ENCODE measurements at places on chromosomes 3 and 15.

- DNase-seq, result no peak
Measured at GRCh38 chr3:107106316-107106715, 270.9 kb upstream of the CCDC54 start.

- no peak for DNase-seq
Measured at GRCh38 chr15:58549013-58549784, 117.4 kb downstream of the LIPC start.

GRCh38 chr15:60682615-60683014, 203.7 kb upstream of the ICE2 start:
- DNase-seq, result no peak

DNA sequence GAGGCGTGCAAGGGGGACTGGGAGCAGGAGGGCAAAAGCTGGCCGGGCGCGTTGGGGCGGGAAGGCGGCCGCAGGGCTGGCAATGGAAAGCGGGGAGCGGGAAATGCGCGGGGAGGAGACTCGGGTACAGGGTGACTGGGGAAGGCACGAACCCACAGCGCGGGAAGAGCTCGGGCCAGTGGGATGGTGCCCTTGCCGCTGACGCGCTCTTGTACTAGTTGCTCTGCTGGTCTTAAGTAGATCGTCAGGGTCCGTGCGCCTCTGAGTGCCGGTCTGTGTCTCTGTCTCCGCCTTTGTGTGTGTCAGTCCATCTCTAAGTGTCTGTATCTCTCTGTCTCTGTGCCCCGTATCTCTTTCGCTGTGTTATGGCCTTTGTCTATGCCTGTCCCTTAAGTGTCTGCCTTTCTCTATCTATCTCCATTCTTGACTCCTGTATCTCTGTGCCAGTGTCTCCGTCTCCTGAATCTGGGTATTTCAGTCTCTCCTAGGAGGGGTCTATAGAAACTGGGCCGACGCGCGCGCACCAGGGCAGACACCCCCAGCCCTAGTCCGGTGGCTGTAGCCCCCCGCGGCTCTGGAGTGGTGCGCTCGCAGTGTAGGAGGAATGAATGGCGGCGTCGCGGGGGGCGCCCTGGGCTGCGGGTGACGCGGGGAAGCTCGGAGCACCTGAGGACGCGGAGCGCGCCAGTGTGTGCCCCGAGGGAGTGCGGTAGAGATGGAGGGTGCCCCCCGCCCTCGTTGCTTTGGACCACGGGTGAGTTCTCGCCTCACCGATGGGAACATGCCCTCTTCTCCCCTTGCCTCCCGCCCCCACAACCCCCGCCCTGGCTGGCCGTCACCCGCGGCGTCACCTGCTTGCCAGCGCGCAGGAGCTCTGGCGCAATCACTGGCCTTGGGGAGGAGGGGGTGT, 756 bp upstream of the CAMK2N2 start:
- DNase-seq, result no peak

- no peak for DNase-seq
Measured at GRCh38 chr3:46893763-46894162, 16.2 kb downstream of the PTH1R start.

DNA sequence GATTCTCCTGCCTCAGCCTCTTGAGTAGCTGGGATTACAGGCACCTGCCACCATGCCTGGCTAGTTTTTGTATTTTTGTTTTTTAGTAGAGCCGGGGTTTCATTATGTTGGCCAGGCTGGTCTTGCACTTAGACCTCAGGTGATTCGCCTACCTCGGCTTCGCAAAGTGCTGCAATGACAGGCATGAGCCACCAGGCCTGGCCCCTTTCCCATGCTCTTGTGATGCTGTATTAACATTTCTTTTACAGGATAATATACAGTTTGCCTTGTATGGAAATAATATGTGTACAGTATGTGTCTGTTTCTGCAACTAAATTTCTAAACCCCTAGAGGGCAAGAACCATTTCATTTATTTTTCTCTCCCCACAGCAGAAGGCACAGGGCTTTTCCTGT, 37.8 kb downstream of the SCG5 start:
- DNase-seq, result no peak

- DNase-seq, result no peak
Measured at GRCh38 chr3:112550859-112551258, 10.9 kb downstream of the ATG3 start.

DNA sequence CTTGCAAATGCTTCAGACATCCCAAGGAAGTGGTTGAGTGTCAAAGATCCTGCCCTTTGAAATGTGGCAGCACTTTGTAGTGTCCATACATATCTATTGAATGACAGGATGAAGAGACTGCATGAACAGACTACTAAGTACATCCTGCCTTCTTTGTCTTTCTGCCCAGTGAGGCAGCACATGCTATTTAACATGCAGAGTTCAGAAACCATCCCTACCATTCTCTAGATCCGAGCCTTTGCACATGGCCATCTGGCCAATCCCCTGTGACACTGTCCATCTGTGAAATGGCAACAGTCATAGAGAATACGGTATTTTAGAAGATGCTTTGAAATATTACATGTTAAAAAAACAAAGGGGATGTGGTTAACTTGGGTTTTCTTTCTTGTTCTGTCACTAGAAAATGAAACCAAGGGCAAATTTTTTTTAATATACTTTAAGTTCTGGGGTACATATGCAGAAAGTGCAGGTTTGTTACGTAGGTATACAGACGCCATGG, 519.6 kb downstream of the NTRK3 start:
- DNase-seq, result no peak

DNA sequence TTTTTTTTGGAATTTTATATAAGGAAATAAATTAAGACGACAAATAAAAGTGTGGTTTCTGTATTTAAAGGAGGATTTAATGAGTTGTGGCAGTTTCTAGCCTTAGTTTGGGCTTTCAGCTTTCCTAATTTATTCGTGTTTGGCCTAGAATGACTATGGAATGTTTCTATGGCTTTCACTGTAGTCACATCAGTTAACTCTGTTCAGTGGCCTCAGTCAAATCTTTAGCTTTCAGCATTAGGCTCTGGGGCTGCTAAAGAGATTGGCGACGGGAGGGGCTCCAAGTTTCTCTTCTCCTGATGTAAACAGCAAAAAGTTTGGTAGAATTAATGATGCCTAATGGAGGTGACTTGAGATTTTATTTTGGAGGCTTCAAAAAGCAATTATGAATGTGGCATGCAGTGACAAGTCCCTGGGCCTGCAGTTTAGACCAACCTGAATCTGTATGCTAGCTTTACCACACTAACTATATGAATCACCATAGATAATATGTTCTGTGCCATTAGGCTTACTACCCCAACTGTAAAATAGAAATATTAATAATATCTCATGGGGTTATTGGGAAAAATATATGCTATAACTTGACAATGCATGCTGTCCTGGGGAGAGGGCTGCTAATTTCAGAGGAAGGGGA, 47.1 kb upstream of the ADGRG7 start:
- DNase-seq, result no peak

DNA sequence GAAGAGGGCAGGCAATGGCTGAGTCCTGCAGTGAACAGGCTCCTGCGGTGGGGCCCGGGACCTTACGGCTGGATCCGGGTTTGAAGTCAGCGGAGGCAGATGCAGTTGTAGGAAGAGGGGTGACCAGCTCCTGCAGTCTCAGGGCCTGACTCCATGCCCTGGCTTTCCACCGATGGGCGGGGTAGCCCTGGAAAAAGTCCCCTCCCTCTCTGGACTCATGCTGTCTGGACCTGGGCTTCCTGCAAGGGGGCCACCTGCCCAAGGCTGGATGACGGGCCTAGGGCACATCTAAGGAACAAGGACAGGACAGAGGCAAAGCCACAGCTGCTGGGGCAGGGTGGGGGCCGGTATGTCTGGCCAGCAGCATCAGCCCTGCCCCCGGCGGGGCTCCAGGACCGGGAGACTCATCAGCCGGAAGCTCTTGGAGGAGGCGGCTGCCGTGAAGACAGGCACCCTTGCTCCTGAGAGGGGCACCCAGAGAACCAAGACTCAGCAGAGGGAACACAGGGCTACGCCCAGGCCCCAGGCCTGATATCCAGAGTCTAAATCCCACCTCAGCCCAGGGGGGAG, 12.8 kb downstream of the IQSEC1 start:
- DNase-seq, result no peak

- no peak for DNase-seq
Measured at GRCh38 chr3:78398401-78398800, 1358.5 kb downstream of the ROBO2 start.
